CD4-positive, alpha-beta T cell treated with Interleukin-2 at 100 ng/mL for 4 hours (primary cell): ENCODE measurements at places on chromosomes 6 and 20.

GRCh38 chr6:31677955-31678354 lies 2.9 kb downstream of the LY6G5C start:
- no peak for DNase-seq

- DNase-seq, result no peak
Observed at GRCh38 chr6:83770910-83771309, 62.0 kb upstream of the SNAP91 start.

GRCh38 chr6:97422171-97422570 lies 139.2 kb upstream of the MMS22L start:
- DNase-seq, result no peak

DNA sequence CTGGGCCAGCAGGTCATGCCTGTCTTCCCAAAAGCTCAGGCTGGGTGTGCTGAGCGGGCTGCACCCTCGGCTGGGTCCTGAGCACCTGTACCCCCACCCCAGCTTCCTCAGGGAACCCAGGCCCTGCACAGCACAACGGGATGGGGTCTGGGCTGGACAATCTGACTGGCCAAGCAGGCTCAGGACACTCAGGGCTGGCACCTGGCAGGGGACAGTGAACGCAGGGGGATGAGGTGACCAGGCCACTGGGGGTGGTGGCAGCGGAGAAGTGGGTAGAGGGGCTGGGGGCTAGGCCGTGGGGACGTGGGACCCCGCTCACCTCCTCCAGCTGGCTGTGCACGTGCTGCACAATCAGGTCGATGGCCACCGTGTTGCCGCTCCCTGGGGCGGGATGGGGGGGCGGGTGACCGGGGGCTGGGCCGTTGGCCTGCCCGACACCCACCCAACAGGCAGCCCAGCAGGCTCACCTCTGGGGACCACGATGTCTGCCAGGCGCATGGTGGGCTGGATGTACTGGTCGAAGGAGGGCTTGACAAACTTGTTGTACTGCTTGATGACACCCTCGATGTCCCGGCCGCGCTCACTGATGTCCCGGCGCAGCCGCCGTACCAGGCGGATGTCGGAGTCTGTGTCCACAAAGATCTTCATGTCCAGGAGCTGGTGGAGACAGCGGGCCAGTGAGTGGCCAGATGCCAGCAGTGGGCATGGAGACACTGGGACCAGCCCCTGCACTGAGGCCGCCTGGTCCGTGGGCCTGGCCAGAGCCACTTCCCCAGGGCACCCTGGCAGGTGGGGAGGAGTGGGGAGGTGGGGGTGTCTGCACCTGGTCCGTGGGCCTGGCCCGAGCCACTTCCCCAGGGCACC lies 11.9 kb downstream of the UCKL1 start:
- DNase-seq, result no peak

GRCh38 chr6:11810039-11810541 lies 31.5 kb upstream of the ADTRP start:
- no peak for DNase-seq

GRCh38 chr20:49750611-49751396 lies 37.1 kb upstream of the B4GALT5 start:
- no peak for DNase-seq

DNA sequence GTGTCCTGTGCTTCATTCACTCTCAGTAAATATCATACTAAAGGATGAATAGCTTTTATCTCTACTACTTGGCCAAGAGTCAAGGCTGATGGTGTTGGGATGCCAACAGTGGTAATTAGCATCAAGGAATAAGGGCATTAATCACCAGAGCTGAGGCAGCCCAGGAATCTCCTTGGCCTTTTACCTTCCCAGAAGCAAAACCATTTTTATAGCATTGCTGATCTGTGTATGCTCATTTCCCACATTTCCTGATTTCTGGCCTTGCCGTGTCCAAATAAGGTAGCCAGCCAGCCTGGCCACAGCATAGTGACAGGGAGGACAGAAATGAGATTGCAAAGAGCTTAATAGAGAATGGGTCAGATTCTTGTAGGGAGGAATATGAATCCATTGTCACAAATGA lies 76.7 kb upstream of the FOXO3 start:
- DNase-seq, result no peak

GRCh38 chr20:54067606-54068174 lies 2.7 kb downstream of the BCAS1 start:
- DNase-seq, result no peak

GRCh38 chr6:80280262-80281010 lies 174.0 kb downstream of the BCKDHB start:
- no peak for DNase-seq

DNA sequence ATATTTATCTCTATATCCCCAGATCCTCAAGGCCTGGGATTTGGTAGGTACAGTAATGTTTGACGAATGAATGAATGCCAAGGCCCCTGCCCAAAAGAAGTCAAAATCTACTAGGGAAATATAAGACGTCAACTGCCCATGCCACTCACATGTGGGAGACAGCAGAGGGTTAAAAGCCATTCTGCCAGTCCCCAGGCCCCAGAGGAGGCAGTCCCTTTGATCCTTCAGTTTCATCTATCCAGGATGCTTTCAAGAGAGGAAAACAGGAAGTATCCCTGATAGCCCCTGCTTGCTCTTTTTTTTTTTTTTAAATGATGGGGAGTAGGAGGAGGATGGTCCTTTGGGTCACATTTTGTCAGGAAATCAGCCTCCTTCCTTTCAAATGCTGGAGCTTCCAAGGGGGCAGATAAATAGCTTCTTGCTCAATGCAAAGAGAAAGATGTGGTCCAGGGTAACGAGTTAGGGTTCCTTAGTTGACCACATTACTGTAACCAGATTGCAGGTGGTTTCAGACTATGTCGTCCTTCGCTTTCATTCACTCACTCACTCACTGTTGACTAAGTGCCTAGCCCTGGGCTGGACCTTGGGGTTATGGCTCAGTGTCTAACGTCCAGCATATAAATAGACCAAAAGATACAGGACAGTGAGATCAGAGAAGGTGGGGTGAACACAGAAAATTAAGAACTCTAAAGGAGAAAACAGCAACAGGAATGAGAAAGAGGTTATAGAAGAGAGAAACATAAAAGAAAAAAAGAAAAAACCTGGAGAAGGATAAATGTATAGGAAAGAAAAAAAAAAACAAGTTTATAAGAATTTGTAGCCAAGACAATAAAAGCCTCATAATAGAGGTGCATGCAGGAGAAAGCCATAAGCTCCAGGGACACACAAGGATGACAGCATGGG lies 64.6 kb upstream of the PIM1 start:
- no peak for DNase-seq

DNA sequence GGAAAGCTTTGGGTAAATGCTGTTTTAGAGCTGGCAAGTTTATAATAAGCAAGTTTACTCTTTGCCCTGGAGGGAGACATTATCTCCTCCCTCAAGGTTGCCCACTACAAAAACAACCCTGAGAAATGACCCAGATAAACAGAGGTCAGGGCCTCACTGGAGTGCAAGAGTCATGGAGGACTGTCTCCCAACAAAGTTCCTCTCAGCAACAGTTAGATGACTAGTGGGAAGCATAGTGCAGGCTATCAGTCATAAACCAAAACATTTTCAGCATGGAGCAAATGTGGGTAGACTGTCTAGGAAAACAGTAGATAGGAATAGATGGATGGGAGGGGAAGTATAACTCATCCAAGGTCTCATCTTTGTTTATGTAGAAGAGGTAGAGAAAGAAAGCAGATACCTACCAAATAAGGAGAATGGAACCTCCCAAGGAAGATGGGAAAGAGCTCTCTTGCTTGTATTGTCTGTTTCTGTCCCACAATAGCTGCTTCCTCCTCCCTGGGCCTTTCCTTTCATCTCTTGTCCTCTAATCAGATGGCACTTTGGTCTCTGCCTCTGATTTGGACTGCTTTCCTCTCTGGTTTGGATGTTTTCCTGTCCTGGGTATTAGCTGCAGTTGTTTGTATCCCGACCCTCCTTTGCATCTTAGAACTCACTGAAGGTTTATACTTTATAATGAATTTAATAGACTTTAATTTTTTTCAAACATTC lies 95.4 kb downstream of the WASF1 start:
- no peak for DNase-seq

DNA sequence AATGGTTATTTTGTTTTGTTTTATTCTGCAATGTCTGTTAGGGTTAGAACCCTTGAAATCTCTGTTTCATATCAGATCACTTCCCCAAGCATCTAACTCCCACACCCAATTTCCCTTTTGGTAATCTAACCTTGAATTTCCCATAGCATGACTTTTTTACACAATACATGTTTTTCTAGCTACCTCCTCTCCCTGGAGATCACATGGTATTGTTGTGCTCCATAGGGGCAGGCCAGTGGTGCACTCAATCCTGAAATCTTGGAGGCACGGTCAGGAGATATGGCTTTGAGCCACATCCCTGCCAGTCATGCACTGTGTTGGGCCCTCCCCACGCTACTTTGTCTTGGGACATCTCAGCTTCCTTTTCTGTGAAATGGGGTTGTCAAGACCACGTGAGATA lies 36.7 kb upstream of the NNAT start:
- DNase-seq, result no peak

GRCh38 chr6:144886682-144887081 lies 601.5 kb downstream of the UTRN start:
- no peak for DNase-seq

- no peak for DNase-seq
Observed at GRCh38 chr6:41670703-41671360, 32.6 kb downstream of the MDFI start.

GRCh38 chr6:74054190-74054589 lies 358.2 kb downstream of the CD109 start:
- DNase-seq, result no peak

DNA sequence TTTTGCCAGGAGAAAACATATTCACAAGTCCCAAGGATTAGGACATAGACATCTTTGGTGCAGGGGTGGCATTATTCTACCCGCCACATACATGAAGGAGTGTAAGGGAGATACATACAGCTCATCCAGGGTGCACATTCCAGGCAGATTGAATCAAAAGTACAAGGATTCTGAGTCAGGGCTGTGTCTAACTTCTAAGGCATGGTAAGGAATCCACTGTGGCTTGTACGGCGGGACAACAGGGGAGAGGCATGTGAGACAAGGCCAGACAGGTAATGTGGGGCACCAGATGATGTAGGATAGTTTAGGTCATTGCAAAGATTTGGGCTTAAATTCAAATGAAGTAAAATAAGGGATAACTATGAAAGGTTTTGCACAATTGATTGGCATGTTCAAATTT lies 780.9 kb downstream of the C6orf118 start:
- no peak for DNase-seq

DNA sequence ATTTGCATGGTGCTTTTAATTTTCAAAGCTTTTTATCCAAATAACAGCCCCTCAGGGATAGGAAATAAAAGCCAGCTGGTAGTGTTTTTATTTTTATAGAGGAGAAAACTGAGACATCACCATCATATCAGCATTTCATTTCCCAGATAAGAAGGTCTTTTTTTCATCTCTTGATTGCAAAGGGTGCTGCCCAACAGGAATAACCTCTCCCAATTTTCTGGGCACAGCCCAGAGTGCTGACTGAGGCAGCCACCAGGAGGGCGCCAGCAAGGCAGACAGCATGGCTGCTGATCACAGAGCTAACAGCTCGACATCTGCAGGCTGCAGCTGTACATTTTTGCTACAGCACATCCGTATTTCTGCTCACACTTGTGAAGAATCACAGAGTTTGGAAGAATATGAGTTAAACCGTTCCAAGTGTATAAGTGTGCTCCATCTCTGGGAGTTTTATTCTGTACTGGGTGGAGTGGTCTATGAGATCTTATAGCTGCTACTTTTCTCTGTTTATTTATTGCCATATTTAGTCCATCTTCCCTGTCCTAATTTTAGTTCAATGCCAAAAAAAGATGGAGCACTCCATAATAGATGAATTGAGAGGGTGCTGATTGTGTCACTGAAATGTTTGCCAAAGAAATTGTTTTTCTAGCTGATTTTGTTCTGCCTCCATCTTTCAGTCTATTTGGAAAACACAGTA lies 85.5 kb upstream of the C20orf144 start:
- no peak for DNase-seq

GRCh38 chr20:31555203-31555775 lies 41.0 kb downstream of the HM13 start:
- DNase-seq, result no peak

- no peak for DNase-seq
Observed at GRCh38 chr6:67882436-67883311, 752.4 kb upstream of the ADGRB3 start.

GRCh38 chr6:44829836-44830235 lies 442.3 kb downstream of the CDC5L start:
- peak; percentile 3 for DNase-seq

DNA sequence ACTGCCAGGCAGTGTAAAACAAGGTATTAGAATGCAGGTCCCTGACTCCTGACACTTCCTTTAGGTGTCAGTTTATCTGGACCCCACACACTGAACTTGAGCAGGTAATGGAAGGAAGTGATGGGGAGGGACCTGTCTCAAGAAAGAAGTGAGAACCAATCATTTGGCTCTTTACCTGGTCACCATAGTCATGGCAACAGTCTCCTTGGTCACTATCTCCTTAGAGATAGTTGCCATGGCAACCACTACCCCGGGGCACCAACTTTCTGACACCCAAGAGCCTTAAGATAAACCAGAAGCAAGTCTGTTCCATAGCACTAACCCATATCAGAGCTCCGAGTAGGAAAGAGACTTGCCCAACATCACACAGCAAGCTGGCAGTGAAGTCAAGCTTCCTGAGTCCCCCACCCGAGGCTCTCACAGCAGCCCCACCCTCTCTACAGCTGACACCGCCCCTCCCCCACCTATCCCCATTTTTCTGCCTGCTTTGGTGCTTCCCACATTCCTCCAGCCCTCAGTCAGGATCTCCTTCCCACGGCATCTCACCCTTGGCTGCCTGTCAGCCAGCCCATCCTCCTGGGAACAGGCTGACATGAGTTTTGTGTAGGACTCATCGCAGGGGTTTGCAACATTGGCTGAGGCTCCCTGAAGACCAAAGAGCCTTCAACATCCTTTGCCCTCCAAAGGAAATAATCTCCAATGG lies 16.3 kb upstream of the HM13 start:
- no peak for DNase-seq

- DNase-seq, result no peak
Observed at GRCh38 chr6:109503327-109504224, 20.6 kb upstream of the ZBTB24 start.
